CD4-positive, alpha-beta T cell treated with Interleukin-4 for 1 hour (primary cell): ENCODE measurements at places on chromosomes 12 and 14.

- DNase-seq = no peak
These were observed 329.8 kb downstream of the PAWR start for GRCh38 chr12:79360936-79361335.

GRCh38 chr12:56951582-56952339 lies 5.6 kb downstream of the RDH16 start:
- DNase-seq = no peak

GRCh38 chr14:23175823-23176222 lies 7.6 kb downstream of the SLC7A8 start:
- no peak for DNase-seq

GRCh38 chr12:101859664-101860607 lies 17.4 kb upstream of the DRAM1 start:
- no peak for DNase-seq

DNA sequence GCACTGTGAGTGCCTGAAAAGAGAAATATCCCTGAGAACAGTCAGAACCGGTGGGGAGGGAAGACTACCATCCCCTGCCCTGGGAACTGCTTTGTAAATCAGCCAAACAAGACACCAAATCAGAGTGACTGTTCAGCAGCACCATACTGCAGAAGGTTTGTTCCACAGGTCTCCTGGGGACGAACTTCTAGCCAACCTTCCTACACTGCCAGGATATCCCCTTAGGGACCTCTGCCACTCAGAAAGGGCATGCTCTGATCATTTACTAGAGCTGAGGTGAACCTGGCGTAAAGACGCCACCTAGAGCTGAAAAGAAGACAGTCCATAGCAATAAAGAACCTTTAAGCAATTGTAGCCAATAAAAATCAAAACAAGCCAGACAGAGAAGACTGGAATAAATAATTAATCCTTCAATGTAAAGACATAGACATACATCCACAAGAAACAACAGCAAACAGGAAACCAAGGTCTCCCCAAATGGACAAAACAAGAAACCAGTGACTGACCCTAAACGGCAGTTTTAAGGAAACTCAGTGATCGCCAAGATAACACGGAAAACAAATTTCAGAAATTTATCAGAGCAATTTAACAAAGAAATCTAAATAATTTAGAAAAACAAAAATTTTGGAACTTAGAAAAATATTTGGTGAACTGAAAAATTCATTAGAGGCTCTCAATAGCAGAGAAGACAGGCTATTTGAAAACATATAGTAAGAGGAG lies 228.1 kb upstream of the AMIGO2 start:
- DNase-seq = peak; percentile 82

DNA sequence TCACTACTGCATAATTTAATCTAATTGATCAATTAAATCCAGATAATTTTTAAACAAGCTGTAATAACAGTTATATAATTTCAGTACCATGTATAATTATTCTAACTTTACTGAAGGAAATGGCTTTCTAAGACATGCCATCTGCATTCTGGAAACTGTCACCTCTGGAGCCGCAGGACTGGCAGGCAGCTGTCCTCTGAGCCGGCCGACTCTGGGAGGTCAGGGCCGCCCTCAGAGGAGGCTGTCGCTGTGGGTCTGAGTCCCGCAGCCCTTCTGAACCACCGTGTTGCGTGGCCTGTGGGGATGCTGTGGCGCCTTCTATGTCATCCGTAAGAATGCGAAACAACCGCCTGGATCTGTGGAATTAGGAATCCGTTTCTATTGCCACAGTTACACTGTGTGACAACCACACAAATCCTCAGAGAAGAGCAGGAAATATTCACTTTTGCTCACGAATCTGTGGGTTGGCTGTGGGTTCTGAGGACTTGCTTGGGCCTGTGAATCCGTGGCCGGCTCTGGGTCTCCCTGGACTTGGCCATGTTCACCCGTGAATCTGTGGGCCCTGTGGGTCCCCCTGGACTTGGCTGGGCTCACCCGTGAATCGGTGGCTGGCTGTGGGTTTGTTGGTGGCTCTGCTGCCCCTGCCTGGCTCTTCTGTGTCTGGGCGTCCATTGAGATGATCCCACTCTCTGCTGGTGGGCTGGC lies 17.2 kb upstream of the GALNT9 start:
- DNase-seq = no peak

DNA sequence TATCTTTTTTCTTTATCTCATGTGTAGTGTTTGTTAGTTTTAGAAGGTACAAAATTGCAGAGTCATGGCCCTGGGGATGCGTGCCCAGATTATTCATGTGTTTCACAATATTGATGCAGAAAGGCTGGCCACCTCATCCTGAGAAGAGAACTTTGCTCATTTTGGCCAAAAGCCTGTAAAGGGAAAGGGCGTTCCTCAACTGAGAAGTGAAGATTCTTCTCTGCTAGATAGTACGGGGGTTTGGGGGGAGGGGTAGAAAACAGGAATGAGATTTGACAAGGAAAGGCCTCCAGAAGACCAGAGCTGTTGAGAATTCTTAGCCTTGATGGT lies 1.7 kb downstream of the MGST1 start:
- DNase-seq = peak; percentile 1

DNA sequence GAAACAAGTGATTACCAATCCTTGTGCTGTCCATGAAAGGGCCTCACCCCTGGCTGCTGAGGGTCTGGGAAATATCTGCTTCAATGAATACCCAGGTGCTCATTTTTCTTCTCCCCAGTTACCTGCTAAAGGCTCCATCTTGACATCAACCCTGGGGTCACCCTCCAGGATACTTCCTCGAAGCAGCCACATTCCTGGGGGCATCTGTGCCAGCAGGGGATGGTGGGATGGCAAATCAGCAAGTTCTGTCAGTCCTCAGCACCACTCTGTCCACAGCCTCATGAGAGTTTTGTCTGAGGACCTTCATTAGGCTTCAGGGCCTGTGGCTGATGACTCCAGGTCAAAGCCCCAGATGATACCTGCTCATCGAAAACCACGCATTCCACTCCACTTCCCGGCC lies 124.8 kb downstream of the ZFP36L1 start:
- no peak for DNase-seq

- no peak for DNase-seq
These were observed 51.0 kb downstream of the ACTN1 start for GRCh38 chr14:68927956-68928675.

GRCh38 chr12:66203820-66204219 lies 14.8 kb downstream of the IRAK3 start:
- DNase-seq = no peak

GRCh38 chr12:66168410-66168809 lies 1.4 kb downstream of the TMBIM4 start:
- no peak for DNase-seq

- peak; percentile 92 for DNase-seq
These were observed 23.2 kb downstream of the BORCS5 start for GRCh38 chr12:12379831-12380730.

DNA sequence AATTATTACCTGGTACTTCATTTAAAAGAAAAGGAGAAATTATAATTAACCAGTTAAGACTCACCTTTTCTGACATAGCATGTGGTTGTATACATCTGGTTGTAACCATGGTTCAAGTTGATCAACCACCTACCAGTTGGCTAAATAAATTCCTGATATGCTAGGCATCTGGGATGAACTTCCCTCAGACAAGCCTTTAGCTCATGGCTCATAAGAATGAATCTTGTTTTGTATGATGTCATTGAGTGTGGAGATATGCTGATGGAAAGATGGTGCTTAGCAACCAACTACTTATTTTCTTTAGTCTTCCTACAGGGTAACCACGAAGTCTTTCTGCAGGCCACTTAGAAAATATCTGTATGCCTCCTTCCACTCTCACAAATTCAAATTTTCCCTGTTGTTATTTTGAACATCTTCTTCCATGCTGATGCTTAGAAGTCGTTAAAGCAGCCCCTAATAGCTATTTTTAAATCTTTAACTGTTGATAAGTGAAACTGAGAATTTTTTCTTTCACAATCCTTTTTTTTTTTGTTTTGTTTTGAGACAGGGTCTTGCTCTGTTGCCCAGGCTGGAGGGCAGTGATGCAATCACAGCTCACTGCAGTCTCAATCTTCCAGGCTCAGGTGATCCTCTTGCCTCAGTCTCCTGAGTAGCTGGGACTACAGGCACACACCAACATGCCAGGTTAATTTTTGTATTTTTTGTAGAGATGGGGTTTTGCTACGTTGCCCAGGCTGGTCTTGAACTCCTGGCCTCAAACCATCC lies 51.9 kb upstream of the PTHLH start:
- no peak for DNase-seq

DNA sequence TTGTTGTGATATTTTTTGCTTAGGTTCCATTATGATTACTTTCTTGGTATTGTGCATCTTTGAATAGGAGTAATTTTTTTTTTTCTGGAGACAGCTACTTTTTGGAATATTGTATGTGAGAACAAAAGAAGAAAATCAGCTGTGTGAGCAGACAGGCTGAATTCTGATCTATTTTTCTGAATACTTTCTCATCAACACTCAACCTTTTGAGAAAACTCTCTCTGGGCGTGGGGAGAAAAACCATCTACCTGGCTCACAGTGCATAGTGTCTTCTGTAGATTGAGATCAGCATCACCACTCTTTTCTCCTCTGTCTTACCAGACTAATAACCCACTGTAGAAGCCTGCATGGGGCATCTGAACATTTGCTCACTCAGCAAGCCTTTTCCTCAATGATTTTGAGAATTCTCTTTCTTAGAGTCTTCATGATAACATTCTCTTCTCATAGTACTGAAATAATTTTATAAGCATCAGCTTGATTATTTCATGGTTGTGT lies 3.3 kb downstream of the PIK3C2G start:
- no peak for DNase-seq

GRCh38 chr12:108418164-108418890 lies 79.2 kb upstream of the CMKLR1 start:
- DNase-seq = no peak

DNA sequence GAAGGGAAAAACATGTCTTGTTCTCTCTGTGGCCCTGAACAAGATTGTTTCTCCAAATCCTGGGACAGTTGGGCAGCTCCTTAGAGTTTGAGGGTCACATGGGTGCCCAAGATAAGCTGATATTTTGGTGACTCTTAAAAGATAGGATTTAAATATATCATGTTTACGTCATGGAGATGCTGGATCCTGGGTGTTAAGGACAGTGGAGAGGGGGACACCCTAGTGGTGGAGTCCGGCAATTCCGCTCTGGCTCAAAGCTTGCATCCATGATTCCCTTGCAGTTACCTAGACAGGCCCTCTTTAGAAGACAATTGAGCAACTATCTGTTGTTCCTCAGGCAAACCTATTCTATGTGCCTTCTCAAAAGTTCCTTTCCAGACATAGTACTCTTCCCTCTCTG lies 101.8 kb downstream of the CMKLR1 start:
- no peak for DNase-seq

DNA sequence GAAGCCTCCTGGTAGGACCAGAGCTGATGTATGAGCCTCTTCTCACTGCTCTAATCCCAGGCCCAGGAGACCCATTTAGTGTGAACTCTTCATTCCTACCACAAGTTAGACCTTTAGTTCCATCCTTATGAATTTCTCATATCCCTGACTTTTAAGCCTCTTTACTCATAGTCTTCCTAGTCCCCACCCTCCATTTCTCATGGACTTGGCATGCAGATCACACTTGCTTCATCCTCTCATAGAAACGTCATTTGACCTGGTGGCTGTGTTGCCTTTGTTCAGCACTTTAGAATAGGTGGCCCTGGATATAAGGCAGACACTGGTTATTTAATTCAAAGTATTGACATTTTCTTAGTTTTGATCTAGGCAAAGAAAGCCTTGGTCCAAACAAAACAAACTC lies 99.5 kb downstream of the SLC16A7 start:
- no peak for DNase-seq

DNA sequence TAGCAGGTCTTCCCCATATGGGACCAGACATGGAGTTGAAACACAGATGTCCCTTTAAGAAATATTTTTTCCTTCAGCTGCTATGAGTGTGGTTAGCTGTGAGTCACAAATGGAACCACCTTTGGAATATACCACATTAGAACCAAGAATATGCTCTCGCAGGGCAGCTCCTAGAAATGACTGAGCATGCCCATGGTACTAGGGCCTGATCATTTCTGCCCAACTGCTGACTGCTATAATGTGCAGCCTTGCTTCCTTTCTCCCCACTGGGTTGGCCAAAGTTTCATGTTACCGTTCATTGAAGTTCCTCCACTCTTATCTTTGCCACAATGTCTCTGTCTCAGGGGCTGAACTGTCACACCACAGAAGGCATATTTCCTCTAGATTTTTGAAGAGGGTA lies 1074.6 kb downstream of the FLRT2 start:
- DNase-seq = no peak

DNA sequence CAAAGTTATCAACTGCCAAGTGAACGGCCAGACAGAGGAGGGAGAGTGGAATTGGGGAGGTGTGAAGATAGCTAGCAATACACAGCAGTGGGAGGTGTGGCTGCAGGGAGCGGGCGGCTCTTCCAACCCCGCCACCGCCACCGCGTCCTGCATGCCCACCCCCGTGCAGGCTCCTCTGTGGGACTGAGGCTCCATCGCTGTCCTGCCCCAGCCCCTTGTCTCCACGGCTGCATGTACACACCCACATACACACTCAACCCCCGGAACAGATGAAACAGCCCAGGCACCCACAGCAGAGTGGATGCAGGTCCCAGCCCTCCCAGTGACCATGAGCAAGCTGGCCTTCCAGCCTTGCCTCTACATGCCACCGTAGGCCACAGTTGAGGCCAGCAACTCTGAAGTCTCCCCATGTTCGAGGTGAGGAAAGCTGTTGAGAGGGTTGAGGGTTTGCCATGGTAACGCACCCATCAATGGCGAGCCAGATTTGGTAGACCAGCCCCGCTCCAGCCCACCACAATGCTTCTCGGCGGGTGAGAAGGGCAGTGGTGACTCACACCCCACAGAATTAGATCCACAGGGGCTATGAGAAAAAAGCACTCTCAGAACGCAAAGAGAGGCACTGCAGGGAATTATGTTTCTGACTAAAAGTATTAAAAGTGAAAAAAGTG lies 39.3 kb downstream of the PITPNM2 start:
- DNase-seq = no peak

DNA sequence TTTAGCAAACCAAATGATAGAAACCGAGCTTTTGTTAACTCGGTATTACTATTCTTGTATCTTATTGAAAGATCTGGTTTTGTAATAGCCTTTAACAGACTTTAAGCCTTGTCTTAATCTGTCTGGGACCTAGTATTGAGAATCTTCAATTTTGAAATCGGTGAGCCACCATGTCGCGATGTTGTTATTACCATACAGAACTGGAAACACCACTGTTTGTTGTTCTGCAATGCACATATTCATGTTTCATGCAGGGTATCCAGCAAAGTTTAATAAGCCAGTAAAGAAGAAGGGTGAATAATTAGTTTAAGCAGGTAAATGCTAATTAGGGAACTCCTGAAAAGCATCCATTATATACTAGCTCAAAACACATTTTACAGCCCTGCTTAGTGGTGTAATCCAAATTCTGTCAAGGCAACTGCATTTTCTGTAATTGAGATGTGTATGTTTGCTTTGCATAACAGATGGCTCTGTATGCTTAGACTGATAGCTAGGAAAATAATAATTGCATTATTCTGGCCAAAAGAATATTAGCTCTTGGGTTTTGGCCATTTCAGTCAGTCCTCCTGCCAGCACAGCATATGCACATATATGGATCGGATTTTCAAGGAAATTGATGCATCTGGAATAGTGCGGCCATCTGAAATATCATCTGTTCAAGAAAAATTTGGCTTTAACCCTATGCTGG lies 389.2 kb downstream of the EGLN3 start:
- no peak for DNase-seq
